ENCODE measurements at places on chromosomes 7 and 10.

GRCh38 chr10:125102821-125103220, 57.5 kb downstream of the CTBP2 start:
- no peak for DNase-seq

GRCh38 chr7:2802101-2802500, 42.0 kb downstream of the GNA12 start:
- DNase-seq = no peak

DNA sequence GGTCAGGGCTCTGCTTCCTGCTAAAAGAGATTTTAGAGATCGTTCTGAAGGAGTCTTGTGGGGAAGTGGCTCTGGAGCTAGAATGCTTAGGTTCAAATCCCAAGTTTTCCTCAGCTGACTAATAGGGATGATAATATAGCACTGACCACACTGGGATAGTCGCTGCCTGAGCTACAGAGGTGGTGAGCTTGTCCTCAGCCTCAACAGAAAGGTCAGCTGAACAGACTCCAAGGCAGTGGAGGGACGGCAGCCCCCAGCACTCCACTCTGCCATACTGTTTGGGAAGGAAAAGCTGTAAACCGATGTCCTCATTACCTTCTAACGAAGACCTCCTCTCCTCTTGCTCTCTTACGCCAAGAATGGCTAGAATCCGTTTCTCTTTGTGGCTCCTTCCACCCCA, 36.2 kb downstream of the KAT6B start:
- DNase-seq = no peak

DNA sequence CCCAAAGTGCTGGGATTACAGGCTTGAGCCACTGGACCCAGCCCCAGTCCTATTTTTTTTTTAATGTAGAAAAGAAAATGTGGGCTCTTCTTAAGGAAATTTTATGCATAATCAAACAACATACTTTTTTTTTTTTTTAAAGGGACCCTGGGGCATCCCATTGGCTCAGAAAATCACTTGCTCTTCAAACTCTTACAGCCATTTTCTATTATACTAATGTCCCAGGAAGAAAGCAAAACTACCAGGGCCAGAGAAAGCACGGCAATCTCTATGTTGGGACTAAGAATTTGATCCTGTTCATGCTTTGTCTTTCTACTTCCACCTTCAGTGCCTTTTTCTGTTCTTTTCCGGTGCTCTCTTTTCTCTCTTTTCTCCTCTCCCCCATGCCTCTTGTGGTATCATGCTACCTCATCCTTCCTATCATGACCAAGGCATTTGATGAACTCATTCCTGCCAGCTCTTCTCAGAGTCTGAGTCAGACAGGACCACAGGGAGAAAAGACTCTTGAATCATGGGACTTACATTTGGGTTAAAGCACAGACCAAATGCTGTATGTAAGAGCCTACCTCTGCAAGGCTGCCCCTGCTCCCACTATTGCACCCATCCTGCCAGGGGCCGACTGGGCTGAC, 76.4 kb upstream of the CCNY start:
- no peak for DNase-seq

- no peak for DNase-seq
Observed at GRCh38 chr7:108455998-108456677, at the start of gene NRCAM. Gene NRCAM (minus strand): TSS chr7:108456436. CDS start chr7:108240064, 216,372 bp downstream.

DNA sequence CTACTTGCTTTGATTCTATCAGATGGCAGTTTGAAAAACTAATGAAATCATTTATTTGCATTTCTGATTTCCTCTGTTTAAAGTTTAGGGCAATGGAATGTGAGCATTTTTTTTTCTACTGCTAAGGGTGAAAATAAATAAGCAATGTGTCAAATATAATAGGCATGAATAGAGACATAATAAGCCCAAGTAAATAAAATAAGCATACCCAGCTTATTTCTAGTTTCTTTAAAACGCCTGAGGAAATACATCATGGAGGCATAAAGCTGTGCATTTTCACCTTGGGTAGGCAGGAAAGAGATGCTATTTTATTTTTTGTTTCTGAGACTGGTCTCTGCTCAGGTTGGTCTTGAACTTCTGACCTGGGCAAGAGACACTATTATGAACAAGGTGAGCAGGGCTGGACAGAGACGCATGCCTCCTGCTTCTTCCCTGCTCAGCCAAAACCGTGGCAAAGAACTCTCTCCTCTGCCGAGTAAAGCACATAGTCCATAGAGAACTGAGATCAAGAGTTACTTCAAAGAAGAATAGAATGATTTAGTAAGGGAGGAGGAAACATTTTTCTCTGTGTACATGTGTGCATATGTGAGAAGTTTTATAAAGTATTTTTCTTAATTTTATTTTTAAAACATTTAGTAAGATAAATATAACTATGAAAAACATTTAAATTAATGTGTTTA, 138.1 kb downstream of the GNAI1 start:
- no peak for DNase-seq

DNA sequence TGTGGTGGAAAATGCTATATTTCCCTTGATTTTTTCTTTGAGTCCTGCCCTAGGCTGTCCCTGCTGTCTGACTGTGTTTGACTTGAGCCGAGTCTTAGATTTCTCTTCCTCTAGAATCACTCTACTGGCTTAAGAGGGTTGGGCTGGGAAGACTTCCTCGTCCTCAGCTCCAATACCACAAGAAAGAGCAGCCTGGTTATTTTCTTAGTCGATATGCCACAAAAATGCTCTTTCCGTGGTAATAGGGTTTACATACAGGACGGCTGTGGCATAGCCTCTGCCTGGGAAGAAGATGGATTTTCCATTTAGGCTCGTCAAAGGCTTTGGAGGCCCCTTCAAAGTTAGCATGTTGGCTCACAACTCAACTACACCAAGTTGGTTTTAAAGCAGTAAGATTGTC, 212.0 kb upstream of the IGFBP3 start:
- DNase-seq = no peak

DNA sequence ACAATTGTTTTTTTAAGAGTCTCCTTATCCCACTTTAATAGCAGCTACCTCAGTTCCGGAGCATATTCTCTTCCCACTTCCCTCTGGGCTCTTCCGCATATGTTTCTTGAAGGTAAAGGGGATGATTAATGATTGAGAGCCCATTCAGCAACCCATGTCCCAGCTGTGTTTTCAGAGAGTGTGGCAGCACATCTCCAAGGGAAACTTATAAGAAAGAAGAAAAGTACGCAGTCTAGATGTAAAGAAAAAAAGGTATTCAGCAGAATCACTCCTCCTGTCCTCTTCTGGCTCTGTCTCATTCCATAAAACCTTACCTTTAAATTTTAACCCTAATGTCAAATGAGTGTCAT, 9.7 kb upstream of the ANKRD7 start:
- no peak for DNase-seq

- no peak for DNase-seq
Observed at GRCh38 chr10:110756876-110757275, 112.7 kb downstream of the RBM20 start.

DNA sequence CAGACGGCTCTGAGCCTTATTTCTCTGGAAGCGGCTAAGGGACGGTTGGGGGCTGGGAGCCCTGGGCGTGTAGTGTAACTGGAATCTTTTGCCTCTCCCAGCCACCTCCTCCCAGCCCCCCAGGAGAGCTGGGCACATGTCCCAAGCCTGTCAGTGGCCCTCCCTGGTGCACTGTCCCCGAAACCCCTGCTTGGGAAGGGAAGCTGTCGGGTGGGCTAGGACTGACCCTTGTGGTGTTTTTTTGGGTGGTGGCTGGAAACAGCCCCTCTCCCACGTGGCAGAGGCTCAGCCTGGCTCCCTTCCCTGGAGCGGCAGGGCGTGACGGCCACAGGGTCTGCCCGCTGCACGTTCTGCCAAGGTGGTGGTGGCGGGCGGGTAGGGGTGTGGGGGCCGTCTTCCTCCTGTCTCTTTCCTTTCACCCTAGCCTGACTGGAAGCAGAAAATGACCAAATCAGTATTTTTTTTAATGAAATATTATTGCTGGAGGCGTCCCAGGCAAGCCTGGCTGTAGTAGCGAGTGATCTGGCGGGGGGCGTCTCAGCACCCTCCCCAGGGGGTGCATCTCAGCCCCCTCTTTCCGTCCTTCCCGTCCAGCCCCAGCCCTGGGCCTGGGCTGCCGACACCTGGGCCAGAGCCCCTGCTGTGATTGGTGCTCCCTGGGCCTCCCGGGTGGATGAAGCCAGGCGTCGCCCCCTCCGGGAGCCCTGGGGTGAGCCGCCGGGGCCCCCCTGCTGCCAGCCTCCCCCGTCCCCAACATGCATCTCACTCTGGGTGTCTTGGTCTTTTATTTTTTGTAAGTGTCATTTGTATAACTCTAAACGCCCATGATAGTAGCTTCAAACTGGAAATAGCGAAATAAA, 175.5 kb downstream of the RNF216 start:
- DNase-seq = no peak

- no peak for DNase-seq
Observed at GRCh38 chr7:22357311-22358175, 589 bp upstream of the RAPGEF5 start.

- no peak for DNase-seq
Observed at GRCh38 chr7:79118143-79118542, 335.3 kb downstream of the MAGI2 start.

DNA sequence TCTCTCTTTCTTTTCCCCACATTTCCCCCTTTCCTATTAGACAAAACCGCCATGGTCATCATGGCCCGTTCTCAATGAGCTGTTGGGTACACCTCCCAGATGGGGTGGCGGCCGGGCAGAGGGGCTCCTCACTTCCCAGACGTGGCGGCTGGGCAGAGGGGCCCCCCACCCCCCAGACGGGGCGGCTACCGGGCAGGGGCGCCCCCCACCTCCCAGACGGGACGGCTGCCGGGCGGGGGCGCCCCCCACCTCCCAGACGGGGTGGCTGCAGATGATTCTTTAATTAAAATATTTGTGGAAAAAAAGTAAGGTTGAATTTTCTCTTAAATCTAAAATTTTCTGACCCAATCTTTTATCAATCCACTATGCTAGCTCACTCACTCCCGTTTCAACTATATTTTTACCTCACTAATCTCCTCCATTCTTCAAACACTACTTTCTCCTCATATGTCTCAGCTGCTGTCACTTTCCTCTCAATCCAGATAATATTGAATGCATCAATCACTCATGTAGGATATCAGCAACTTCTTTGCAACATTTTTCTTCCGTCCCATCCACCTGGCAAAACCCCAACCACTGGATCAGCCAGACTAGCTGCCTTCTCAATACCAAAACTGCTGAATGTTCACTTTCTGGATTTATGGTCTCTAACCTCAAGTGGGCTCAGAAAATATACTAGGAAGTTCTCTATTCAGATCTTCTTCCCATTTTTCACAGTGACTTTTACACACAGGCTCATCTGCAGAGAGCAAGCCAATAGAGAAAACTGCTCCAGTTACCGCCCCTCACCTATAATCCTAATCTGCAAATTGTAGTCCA, 81.1 kb upstream of the TRIM24 start:
- DNase-seq = no peak

DNA sequence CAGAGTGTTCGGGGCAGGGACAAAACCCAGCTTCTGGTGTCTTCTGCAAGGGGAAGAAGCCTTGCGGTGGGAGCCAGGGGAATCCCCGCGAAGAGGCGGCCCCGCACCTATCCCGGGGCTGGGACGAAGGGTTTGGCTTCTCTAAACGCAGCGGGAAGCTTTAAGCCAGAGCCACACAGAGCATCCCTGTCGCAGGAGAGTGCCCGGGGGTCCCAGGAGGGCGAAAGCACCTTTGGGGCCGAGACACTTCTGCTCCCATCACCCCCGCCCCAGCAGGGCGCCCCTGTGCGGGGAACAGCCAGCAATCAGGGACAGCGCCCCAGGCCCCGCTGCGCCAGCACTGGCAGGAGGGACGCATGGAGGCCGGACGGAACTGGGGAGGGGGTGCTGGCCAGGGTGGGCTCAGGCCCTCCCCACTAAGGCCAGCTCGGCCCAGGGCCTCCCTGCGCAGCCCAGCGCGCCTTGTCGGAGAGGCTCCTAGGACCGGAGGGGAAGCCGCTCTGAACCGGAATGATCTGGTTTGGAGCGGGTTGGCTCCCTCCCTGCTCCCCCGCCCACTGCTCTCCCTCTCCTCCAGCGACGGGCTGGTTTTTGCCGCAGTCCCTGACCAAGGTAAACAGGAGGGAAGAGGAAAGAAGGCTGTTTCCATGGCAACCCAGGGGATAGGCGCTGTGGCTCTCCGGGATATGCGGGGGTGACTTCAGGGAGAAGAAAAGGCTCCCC, 63.9 kb downstream of the TMEM209 start:
- DNase-seq = no peak
